Neural progenitor cell (in vitro differentiated cells): ENCODE measurements at places on chromosomes 11 and 22.

- no peak for DNase-seq
Observed at GRCh38 chr11:65133724-65134123, 595 bp downstream of the SYVN1 start.

- DNase-seq, result no peak
Observed at GRCh38 chr11:69310934-69311766, 17.2 kb downstream of the MYEOV start.

DNA sequence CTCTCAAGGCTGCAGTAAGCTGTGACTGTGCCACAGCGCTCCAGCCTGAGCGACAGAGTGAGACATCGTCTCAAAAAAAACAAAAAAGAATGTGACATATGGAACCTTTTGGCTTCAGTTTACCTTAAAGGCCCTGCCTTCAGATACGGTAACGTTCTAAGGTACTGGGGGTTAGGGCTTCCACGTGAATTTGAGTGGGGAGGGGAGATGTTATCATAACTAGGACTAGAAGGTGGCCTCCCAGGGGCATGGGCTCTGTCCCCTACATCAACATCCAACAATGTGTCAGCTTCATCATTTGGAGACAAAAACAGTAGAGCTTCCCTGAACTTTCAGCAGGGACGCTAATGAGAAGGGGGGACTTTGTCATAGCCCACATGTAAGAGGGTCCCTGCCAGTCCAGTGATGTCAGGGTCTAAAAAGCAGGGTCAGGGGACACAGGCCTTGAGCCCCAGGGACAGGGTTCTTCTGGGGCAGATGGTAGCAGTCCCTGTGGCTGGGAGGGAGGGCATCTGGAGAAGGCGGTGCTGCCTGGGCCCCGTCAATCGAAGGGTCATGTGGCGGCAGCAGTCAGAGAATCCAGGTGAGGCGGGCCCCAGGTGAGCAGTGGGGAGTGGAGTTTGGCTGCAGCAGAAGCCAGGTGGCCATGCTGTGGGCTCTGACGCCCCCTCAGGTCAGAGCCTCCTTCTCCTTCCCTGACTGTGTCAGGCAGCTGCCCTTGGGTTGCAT, 79.8 kb downstream of the BCR start:
- DNase-seq, result no peak

- DNase-seq, result no peak
Observed at GRCh38 chr11:114158421-114158820, 98.9 kb downstream of the ZBTB16 start.

DNA sequence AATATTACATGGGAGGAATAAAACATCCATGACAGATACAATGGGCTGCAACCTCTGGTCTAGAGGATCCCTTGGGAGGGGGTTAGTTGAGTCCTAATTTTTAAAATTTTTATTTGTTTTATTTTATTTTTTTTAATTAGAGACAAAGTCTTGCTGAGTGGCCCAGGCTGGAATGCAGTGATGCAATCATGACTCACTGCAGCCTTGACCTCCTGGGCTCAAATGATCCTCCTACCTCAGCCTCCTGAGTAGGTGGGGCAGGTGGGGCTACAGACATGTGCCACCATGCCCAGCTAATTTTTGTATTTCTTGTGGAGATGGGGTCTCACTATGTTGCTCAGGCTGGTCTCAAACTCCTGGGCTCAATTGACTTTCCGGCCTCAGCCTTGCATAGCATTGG, 43.1 kb downstream of the FDX1 start:
- DNase-seq, result no peak

DNA sequence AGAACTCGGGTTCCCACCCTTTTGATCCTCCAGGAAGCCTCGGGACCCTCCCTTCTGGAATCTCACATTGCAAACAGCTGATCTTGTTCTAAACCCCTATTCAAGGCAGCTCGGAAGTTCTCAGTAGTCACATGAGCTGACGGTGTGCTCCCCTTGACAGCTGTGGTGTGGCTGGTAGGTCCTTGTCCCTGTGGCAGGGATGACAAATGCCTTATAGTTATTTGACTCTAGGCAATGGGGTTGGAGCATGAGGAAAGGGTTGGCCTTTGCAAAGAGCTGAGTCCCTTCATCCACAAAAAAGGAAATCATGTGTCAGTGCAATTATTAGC, 23.6 kb downstream of the EIF4G2 start:
- DNase-seq, result peak; percentile 18

- DNase-seq, result no peak
Observed at GRCh38 chr11:17230867-17231851, 23.4 kb upstream of the PIK3C2A start.

GRCh38 chr11:45618897-45619296, 46.5 kb downstream of the CHST1 start:
- DNase-seq, result no peak

GRCh38 chr11:72951888-72952287, 137.7 kb downstream of the ATG16L2 start:
- no peak for DNase-seq

DNA sequence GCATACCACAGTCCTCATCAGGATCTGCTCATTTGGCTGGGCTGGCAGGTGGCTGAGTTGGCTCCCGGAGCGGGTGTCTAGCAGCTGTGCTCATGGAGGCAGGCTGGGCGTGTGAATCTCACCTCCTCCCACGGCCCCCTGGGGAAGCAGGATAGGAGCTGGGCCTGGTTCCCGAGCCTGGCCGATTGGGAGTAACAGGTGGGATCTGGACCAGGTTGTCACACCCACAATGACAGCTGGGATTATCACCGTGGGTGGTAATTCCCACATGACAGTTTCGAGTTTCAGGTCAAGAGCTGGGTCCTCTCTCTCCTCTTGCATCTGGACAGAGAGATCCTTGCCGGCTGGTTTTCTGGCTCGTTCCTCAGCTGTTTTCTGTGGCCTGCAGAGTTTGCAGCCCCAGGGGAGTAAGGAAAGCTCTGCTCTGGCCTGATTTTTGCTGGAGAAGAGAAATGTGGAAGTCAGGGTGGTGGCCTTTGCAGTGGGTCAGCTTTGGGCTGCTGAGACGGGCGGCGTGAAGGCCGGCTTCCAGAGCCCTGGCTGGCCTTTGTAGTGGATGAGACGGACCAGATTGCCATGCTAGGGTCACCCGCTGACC, 57.0 kb downstream of the BCR start:
- DNase-seq, result peak; percentile 77

- DNase-seq, result peak; percentile 15
Observed at GRCh38 chr11:123559523-123559955, 94.9 kb downstream of the SCN3B start.

- DNase-seq, result no peak
Observed at GRCh38 chr11:37747121-37747520, 1149.1 kb upstream of the RAG2 start.

DNA sequence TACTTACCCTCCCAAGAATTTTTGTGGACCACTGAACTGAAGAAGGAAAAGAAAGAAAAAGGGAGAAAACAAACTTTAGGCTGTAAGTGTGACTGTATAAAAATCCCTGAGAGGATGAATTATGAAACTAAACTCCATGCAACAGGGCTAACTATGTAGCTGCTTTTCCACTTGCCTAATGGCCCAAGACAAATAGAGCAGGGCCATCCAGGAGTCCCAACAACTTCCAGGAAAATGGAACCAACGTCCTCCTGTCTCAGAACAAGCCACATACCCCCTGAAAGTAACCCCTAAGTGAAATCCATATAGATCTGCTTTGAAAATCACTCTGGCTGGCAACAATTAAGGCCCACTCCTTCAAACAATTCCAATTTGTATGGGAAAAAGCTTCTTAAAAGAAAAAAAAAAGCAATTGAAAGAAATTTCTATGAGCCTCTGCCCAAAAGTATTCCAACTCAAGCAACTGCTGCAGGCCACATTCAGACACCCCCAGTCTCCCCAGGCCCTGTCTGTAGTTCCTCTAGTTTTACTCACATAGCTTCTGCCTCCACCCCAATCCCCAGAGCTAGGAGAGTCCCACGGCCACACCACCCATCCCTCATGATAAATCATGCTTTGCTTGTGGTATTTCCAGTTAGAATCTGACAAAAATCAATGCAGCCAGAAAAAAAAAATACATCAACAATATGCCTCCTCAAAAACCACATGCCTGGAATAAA, 12.7 kb downstream of the RBFOX2 start:
- DNase-seq, result no peak

DNA sequence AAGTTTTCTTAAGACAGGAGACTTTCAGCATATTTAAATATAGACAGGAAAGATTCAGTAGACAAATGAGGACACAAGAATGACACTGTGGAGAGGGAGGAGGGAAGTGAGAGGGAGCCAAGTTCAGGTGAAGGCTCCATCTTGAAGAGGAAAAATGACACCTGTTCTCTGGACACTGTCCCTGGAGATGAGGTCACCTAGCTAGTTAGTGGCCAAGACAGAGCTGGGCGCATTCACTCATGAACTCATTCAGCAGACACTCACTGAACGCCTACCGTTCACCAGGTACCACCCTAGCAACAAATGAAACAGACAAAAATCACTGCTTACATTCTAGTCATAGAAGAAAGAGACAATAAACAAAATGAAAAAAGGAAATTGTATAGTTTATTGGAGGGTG, 103.3 kb upstream of the PARVA start:
- DNase-seq, result no peak

DNA sequence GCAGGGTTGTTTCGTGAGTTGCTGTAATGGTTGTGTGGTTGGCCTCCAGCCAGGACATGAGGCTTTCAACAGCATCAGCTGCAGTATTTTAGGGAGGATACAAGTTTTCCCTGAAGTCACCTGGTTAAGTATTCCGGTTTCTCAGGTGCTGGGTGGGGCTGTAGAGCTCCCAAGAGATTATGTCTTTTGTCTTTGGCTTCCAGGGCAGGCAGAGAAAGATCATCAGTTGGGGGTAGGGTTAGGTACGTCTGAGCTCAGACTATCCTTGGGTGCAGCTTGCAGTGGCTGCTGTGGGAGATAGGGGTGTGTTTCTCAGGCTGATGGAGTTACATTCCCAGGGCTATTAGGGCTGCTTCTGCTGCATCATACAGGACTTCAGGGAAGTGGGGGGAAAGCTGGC, 47.5 kb upstream of the MRGPRX1 start:
- no peak for DNase-seq

DNA sequence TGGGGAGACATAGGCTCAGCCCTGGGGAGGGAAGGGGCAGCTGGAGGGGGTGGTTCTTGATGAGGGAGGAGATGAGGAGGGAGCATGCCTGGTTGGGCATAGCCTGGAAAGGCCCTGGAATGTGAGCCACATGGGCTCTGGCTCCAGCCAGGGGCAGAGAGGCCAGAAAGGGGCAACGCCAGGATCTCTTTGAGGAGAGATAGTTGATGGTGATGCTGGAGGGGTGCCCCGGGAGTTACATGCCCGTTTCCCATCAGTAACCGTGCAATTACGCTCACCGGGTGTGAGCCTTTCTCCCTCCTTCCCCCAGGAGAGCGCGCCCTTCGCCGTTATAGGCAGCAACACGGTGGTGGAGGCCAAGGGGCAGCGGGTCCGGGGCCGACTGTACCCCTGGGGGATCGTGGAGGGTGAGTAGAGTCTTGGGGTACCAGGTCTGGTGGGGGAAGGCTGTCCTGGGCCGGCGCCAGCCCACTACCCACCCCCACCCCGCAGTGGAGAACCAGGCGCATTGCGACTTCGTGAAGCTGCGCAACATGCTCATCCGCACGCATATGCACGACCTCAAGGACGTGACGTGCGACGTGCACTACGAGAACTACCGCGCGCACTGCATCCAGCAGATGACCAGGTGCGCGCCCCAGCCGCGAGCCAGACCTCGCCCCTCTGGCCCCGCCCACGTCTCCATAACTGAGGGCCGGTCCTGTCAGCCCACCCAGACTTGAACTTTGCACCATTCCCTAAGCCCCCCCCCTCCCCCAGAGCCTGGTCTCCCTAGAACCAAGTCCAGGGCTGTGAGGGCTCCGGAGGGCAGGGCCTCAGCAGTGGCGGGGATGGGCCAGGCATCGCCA, 1.8 kb upstream of the GP1BB start:
- DNase-seq, result peak; percentile 40

- DNase-seq, result peak; percentile 62
Observed at GRCh38 chr11:133163463-133164419, 368.6 kb downstream of the OPCML start.

- no peak for DNase-seq
Observed at GRCh38 chr11:27635567-27636037, 64.7 kb downstream of the BDNF start.

DNA sequence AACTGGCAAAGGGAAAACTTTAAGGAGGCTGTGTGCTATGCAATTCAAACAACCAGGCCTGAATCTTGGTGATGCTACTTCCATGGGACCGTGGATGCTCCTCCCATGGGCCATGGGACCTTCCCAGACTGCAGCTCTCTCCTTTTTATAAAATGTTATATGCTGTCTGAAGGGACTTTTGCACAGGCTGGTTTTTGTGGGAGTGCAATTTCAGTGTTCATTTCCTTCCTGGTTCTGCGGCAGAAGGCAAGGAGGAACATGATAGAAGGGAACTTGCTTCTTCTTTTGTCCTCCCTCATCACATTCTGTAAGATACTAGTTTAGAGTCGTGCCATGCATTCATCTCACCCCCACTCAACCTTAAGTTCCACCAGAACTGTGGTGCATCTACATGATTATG, 68.9 kb downstream of the C11orf58 start:
- DNase-seq, result no peak

DNA sequence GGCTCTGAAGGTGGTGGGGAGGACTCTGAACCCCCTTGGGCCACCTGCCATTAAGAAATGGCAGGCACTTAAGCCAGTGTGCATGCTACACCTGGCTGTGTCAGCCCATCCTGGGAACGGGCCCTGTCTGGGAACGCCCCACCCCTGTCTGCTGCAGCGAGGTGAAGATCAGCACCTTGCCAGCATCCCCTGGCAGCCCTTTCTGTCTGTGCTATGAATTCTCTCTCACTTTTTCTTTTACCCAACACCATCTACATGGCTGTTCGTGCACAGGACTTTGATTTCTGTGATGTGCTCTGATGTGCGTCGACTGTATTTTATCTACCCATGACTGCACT, 452.9 kb upstream of the B3GAT1 start:
- DNase-seq, result no peak

DNA sequence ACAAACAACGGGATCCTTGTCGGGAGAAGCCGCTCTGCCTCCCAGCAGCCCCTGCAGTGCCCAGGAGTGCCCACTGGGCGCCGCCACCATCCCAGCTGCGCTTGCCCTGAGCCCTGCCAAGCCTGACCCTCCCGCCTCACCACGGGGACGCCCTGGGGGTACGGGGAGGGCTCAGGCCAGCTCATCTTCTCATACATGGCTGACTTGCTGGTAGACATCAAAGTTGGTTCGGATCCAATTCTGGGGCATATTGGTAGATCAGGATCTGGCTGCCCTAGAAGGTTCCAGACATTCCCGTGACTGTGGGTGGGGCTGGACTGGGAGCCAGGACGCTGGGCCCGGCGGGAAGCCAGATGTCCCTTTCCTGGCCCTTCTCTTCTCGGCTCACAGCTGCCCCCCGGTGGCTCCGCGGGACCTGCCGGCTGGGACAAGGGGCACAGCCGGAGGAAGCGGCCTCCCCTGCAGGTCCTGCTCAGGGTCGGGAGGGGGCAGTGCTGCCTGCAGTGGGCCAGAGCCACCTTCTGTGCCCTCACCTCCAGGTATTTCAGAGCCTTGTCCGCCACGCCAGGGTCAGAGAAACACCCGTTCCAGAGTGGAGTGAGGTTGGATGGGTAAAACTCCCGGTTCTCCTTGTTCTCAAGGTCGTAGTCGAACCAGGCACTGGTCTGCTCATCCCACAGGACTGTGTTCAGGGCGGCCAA, 10.6 kb upstream of the TREH start:
- peak; percentile 96 for DNase-seq
